ENCODE measurements at places on chromosomes 4 and X.
A peak's percentile ranks its signal among the peaks of the same experiment; 100 is the strongest.

- no peak for DNase-seq
Measured at GRCh38 chrX:149715468-149715867, 3.6 kb downstream of the MAGEA11 start.

DNA sequence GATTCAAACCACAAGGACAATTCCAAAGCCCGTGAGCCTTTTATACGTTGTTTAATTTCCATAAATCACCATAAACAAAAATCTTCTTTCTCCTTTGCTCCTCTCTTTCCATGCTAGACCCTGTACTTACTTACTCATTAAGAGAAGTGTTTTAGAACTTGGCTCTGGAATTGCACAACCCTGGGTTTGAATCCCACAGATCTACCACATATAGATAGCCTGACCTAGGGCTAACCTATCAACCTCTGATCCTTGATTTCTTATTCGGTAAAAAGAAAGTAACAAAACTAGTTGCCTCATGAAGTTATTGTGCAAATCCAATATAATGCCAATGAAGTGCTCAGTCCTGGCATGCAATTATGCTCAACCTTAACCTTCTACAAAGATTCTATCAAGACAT is 68.8 kb downstream of the ZAR1 start:
- no peak for DNase-seq

DNA sequence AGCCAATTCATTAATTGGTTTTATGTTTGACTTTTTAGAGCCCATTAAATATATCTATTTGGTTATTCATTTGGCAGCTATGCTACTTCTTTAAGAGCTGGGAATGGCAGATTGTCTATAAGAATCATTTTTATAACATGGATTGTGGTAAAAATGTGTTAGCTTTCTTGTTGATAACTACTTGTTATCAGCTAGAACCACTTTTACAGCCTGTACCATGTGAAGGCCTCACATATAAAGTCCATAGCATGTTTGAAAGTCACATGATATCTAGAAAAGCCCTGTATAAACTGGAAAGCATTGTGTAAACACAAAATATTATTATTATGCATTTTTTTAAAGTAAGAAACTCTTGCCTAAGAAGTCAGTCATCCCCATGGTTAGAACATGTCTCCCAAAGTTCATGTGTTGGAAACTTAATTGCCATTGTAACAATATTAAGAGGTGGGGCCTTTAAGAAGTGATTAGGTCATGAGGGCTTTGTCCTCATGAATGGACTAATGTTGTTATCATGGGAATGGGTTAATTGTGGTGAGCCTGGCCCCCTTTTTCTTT is 110.9 kb upstream of the BMP2K start:
- DNase-seq, result no peak

- DNase-seq, result no peak
Measured at GRCh38 chr4:78781924-78782323, 5.8 kb downstream of the BMP2K start.

- peak; percentile 63 for DNase-seq
Measured at GRCh38 chrX:48492293-48492910, 16.4 kb upstream of the PORCN start.

GRCh38 chrX:37906357-37906756 is 59.0 kb upstream of the DYNLT3 start:
- DNase-seq, result no peak

DNA sequence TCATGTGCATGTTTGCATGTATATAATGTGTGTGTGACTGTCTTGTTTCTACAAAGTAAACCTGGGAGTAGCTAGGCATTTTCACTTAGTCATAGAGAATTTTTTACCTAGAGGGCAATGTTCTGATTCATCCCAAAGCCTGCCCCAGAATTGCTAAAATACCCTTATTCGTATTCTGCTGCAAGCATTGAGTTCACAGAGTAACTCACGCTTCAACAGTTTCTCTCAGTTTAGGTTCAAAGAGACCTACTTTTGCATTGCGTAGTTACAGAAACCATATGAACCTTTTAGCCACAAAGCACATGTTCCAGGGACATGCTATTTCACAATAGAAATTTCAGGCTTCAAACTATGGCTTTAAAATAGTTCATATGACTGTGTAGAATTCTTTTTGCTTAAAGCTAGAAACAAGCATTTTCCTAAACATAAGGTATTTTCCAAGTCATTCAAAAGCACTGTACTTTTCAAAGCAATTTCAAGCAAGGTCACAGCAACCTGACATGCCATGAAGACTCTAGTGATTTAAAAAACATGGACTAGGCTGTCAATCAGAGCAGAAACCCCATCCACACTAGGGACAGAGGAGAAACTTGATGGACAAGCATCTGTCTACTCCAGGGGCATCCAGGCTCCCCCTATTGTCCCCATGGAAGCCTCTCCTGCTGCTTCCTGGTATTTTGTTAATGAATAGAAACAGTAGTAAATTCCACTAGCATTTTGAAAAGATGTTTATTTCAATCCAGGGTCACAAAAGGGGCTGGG is 81.5 kb upstream of the MAPK10 start:
- DNase-seq, result peak; percentile 47

GRCh38 chrX:20056704-20057103 is 60.0 kb downstream of the MAP7D2 start:
- no peak for DNase-seq

DNA sequence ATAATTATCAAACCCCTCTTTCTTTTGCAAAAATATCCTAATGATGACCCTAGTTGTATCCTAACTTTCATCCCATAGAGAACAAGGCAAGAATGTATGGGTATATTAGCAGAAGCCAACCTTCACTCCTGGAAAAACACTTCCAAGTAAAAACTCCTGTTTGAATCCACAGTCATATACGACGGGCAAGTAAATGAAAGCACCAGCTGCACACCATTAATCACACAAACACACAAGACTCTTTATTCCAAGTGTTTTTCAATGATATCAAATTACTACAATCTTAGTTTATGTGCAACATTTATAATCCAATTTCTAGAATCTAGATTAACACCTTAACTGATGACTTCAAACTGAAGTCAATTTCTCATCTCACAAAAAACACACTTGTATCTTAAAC is 22.9 kb downstream of the ACSL4 start:
- no peak for DNase-seq

GRCh38 chrX:34381241-34381640 is 249.1 kb upstream of the FAM47A start:
- peak; percentile 9 for DNase-seq

DNA sequence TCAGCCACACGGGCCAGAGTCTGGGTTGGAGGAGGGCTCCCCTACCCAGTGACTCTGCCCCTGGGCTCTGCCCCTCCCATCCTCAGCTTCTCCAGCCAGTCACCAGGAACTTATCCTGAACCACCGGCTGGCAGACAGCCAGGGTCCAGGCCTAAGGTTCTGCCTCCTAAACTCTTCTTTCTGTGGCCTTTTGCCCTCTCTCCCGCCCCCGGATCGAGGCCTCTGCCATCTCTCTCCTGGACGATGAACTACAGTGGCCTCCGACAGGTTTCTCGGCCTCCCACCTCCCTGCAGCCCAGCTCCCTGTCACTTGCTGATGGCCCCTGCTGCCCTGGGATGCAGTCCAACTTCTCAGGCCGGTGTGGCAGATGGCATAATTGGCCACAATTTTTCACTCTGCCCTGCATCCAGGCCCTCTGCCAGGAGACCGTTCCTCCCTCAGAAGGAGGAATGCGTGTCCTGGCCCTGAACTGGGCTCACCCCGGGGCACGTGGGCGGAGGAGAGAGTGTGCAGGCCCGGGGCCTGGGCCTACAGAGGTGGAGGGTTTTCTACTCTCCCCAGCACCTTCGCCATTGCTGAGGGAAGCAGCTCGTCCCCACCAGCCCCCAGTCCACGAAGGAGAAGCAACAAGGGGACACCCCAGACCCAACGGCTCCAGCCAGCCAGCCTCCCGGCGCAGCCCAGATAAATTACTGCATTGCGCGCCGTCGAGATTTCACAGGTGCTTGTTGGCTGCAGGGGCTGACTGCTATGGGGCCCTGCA is 81.9 kb upstream of the LRPAP1 start:
- DNase-seq, result no peak
